ENCODE measurements at places on chromosomes 1 and 21. TPM values are rescaled to one million over a fixed set of nuclear protein-coding genes. Genes with fewer than 3 reads are reported as not detected.

DNA sequence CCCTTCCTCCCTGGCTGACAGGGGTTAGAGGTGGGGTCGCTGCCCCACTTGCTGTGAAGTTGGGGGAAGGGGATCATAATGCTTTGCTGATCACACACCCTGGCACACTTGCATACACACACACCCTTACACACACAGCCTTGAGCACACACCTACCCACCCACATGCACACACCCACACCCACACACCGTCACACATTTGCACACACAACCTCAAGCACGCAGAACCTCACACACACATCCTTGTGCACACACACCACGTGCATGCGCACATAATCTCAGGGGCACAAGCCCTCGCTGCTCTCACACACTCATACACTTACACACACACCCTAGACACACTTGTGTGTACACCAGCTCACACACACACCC lies 16.4 kb upstream of the TNFRSF8 start:
- H3K27ac ChIP-seq, result no peak overlapping the region
- H3K4me3 ChIP-seq, result no peak overlapping the region
- H3K27me3 ChIP-seq, result no peaks in the 10 kb centered on the region
- H3K36me3 ChIP-seq, result no peaks in the 10 kb centered on the region

DNA sequence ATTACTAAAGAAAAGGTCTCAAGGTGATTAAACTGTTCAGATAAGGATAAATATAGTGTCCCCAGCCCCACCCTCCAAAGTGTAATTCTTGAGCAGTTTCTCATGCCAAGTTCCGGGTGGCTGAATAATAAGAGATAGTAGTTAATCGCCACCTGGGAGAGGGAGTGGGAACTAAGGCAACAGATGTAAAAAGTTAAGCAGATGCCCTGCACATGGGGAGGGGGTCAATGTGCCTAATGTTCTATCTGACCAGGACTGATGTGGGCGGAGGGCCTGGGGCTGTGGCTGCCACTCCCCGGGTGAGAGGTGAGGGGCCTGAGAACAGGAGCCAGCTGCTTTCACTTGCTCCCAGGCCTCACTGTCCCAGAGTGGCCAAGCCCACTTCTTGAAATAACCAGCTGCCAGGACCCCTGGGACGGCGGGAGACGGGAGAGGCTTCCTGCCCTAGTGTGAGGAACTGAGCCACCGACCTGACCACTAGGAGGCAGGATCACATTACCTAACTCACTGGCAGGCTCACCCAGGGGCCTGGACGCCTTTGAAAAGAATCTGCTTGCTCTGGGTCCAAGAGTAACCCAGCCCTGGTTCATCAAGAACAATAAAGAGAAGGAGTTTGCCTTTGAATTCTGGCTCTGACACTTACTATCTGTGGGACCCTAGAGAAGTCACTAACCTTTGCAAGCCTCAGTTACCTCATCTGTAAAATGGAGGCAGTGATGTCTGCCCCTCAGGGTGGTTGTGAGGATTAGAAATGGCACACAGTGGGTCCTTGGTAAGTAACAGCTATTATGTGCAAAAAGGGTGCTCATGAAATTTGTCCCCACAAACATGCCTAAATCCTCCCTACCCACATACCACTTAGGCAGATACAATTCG lies 179.2 kb downstream of the ATG4C start:
- H3K4me1 ChIP-seq, result no peaks in the 10 kb centered on the region
- H3K27me3 ChIP-seq, result no peaks in the 10 kb centered on the region
- H3K27ac ChIP-seq, result no peak overlapping the region
- no peak overlapping the region for H3K4me3 ChIP-seq
- H3K36me3 ChIP-seq, result no peaks in the 10 kb centered on the region

- H3K36me3 ChIP-seq, result no peaks in the 10 kb centered on the region
- no peak overlapping the region for H3K27ac ChIP-seq
- H3K4me1 ChIP-seq, result no peaks in the 10 kb centered on the region
- no peak for DNase-seq
Observed at GRCh38 chr1:46368791-46369190, 25.3 kb upstream of the FAAH start.

DNA sequence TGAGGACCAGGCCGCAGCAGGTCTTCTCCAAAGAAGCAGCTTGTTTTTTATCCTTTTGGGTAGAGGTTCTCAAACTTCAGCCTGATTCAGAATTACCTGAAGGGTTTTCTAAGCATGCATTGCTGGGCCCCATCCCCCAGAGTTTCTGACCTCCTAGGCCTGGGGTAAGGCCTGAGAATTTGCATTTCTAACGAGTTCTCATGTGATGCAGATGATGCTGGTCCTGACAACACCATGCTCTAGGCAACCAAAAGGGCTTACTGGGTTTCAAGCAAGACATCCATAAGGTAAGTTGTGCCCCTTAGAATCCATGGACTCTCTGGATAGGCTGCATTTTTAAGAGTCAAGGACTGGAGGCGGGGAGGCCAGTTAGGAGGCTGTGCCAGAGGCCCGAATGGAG lies 295.1 kb downstream of the HHIPL2 start:
- DNase-seq, result no peak
- H3K36me3 ChIP-seq, result no peaks in the 10 kb centered on the region
- H3K4me1 ChIP-seq, result no peaks in the 10 kb centered on the region
- no peak overlapping the region for H3K27ac ChIP-seq

- no peaks in the 10 kb centered on the region for H3K4me1 ChIP-seq
- DNase-seq, result no peak
- H3K36me3 ChIP-seq, result no peaks in the 10 kb centered on the region
- peak overlapping the region; percentile 85 for H3K27ac ChIP-seq
Observed at GRCh38 chr1:99648107-99648506, 2.2 kb downstream of the PALMD start.

DNA sequence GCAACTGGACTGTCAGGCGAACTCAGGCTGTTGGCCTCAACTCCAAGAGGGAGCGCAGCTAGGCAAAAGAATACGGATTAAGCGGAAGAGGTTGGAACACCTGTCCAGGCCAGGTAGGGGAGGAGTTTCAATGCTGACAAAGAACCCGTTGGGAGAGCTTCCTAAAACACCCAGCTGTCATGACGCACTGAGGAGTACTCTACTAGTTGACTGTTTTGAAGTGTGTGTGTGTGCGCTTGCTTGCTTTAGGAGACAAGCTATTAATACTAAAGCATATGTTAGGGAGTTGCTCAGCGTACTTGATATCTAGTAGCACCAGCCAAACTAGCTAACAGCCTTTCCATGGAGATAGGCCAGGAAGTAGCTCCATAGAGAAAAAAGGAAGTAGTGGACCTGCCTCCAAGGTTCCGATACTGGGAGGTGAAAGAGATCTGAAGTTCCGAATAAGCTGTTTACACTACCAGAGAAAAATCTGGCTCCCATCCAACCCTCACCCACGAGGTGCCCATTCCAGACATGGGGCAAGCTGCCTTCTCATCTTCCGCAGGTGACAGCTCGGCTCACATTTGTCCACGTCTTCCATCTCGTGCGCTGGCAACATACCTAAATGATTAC lies 974 bp upstream of the FNBP1L start:
- peak overlapping the region; percentile 86 for H3K4me3 ChIP-seq
- H3K4me1 ChIP-seq, result no peaks in the 10 kb centered on the region
- peak overlapping the region; percentile 92 for H3K27ac ChIP-seq
- peak; percentile 73 for DNase-seq

DNA sequence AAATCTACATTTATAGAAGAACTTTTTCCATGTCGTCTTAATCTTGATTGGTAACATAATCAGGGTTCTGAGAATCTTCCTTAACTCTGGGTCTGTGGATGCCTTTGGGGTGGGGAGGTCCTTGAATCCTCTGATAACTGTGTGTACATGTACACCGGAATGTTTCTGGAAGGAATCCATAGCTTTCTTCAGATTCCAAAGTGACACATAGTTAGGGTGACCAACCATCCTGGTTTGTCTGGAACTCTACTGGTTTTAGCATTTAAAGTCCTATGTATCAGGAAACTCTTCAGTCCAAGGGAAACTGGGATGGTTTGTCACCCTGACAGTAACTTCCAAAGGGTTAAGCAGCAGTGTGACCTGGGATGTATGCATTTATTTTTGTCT lies 16.8 kb downstream of the STRIP1 start:
- H3K27me3 ChIP-seq, result no peaks in the 10 kb centered on the region
- no peak overlapping the region for H3K27ac ChIP-seq
- H3K4me3 ChIP-seq, result no peak overlapping the region

CD2 gene
- 3.5 TPM for total RNA-seq

AMY1A gene
- total RNA-seq, result not detected

TCHH gene
- total RNA-seq, result 3.0 TPM

ATP1B1 gene
- total RNA-seq, result 173 TPM

SPRR2E gene
- total RNA-seq, result not detected
